ENCODE measurements at places on chromosomes 5 and 9.

- DNase-seq = no peak
Measured at GRCh38 chr5:53882676-53883031, 322.2 kb downstream of the NDUFS4 start.

DNA sequence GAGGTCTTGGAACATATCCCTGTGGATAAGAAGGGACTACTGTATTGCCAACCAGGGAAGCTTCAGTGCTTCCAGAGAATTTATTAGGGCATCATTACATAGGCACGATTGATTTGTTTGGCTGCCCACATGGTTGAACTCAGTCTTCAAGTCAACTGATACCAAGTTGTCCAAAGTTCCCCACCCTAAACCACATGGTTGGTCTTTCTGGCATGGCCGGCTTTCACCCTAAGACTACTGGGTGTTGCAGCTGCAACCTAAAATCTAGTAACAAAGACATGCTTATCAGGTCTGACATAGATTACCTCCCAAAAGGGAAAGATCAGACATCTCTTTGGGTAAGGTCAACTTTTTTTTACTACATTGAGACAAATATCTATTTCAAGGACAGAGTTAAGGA, 37.0 kb downstream of the FAF2 start:
- no peak for DNase-seq

GRCh38 chr5:107513337-107514085, 157.2 kb downstream of the EFNA5 start:
- no peak for DNase-seq

- no peak for DNase-seq
Measured at GRCh38 chr9:86405926-86406325, 51.7 kb upstream of the TUT7 start.

GRCh38 chr5:168375214-168375613, 83.8 kb downstream of the WWC1 start:
- DNase-seq = no peak

GRCh38 chr5:166957782-166958181, 1333.7 kb upstream of the WWC1 start:
- DNase-seq = no peak

DNA sequence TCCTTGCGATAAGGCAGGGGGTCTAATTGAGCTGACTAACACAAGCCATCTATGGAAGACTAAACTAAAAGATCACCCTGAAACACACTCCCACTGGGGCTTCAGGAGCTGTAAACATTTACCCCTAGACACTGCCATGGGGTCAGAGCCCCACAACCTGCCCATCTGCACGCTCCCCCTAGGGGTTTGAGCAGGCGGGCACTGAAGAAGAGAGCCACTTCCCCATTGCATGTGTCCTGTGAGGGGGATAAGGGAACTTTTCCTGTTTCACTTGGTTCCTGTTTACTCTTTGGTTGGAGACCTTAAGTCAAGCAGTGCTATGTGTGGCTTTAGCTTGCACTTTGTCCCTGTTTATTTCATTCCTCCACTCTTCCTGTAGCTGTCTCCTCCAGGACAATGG, 1929.5 kb upstream of the CDH9 start:
- DNase-seq = no peak

DNA sequence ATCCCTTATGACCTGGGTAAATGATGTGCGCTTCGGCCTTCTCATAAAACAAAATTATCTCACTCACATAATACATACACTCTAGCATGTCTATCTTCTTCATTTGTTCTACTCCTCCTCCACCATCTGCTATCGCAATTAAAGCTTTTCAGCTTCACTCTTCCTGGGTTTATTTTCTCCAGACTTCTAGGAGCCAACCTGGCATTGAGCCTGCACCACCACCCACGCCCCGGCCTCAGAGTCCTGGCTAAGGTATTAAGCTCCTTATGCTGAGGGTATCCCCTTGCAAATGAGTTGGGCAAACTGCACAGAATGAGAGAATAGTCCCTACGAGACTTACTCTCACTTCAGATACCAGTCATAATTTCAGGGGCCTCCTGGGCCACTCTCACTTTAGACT, 236.1 kb upstream of the CDH12 start:
- DNase-seq = no peak

DNA sequence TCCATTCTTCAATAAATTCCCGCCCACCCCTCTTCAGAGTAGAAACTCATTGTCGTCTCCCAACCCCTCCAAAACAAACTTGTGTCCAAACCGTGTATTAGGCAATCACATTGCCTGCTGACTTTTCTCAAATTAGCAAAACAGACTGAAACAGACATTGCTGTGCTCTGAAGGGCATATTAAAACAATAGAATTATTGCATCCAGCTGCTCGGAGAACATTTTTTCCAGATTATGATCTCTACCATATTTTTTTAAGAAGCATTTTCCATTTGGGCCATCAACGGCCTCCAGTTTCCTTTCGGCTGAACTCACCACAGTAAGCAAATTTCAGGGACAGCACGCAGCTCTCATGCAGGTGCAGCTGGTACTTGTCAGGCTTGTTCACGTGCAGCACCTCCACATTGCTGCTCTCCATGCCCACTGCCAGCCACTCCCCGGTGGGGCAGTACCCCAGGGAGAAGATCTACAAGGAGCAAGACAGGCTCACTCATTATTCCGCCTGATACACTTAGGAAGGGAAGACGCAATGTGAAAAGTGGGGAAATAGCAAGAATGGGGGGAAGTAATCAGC, 104.1 kb downstream of the TLE1 start:
- DNase-seq = no peak

- no peak for DNase-seq
Measured at GRCh38 chr9:93646640-93647178, 70.3 kb downstream of the PHF2 start.

- DNase-seq = no peak
Measured at GRCh38 chr5:30524428-30524827, 669.1 kb upstream of the CDH6 start.

DNA sequence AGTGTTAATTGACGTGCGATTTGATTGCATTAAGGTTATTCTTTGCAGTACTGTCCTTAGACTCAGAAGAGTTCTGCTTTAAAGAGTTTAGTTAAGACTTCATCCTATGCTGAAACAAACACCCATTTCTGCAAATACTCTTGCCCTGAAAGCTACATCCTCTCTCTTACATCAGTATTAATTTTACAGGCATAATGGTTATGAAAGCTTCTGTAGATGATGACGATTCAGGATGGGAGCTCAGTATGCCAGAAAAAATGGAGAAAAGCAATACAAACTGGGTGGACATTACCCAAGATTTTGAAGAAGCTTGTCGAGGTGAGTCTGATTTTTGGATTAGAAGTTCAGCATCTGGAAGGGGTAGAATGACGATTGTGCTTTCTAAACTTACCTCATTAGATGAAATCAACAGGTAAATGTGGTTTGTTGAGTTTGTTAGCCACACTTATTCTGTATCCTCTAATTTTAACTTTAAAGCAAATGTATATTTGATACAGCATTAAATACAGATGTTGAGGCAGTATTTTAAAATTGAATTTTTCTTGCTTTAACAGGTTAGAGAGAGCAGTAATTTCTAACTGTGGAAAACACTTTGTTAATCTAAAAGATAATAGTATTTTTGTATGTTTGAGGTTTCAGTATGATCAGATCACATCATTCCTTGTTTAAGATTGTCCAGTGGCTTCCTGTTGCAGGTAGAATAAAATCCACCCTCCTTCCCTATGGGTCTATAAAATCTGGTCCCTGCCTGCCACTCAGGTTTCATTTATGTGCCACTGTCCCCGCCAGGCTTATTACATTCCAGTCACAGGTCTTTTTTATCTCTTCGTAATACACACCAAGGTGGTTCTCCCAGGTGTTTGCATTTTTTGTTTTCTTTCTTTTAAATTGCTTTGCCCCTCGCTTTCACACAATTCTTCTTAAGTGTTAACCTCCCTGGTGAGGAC, 1.3 kb downstream of the NAA35 start:
- no peak for DNase-seq

GRCh38 chr5:163433271-163433670, 4.1 kb upstream of the CCNG1 start:
- DNase-seq = no peak

- no peak for DNase-seq
Measured at GRCh38 chr9:27377147-27377807, 80.3 kb upstream of the EQTN start.
